Fibroblast of villous mesenchyme (primary cell): ENCODE measurements at places on chromosomes 3 and 15. TPM values are rescaled to one million over a fixed set of nuclear protein-coding genes. Genes with fewer than 3 reads are reported as not detected.

DNA sequence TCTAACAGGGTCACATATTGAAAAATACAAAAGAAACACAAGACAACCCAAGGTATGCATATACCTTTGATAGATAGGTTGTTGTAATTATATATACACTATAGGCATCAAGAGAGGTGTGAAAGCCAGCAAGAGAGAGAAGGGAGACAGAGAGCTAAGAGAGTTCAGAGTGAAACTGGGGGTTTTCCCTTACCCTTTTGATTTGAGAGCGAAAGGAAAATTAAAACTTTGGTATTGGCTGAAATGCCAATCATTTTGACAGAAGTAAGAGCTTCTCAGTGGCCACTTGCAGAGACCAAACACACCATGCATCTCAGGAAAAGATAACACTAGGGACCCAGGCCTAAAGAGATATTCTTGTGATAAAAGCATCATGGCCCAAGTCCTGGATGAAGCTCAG, 183.6 kb downstream of the SHOX2 start:
- no peak for DNase-seq

GRCh38 chr3:82891028-82891427, 1129.6 kb upstream of the GBE1 start:
- DNase-seq = no peak

Gene TEX55
- not detected in 2 replicates for total RNA-seq

- DNase-seq = no peak
These were observed 575.1 kb downstream of the EPHA3 start for GRCh38 chr3:89682556-89682955.

- no peak for DNase-seq
These were observed 108.2 kb downstream of the TBL1XR1 start for GRCh38 chr3:177089110-177089509.

Gene LRRK1
- 10.8 and 11.6 TPM in 2 replicates for total RNA-seq

Gene HCN4
- total RNA-seq = not detected in 2 replicates

Gene HMCES
- 18.0 and 29.4 TPM in 2 replicates for total RNA-seq

DNA sequence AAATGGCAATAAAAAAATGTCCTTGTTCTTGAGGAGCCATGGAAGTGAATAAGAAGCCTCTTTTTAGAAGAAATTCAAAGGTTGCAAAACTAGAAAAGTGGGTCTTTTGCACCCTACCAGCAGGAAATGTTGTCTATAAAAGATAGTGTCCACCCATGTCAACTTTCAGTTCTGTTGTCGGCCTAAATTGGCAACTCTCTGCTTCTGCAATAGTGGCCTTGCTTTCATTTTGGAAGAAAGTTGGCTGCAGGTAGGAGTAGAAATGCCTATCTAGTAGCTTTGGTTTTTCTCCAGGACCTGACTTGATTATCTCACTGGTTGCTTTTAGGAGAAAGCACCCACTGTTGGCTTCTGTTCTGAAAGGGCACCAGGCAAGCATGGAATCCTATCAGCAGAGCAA, 85.4 kb downstream of the TMEM108 start:
- no peak for DNase-seq

Gene IL17RD
- total RNA-seq = 0.64 and 0.86 TPM in 2 replicates

- no peak for DNase-seq
These were observed 514.3 kb upstream of the PPP2R3A start for GRCh38 chr3:135451037-135451785.

- no peak for DNase-seq
These were observed 89.4 kb upstream of the SKOR1 start for GRCh38 chr15:67735896-67736295.

Gene TGM4
- not detected in 2 replicates for total RNA-seq

Gene PAK6
- total RNA-seq = under 0.01 TPM in 2 replicates

- peak; percentile 78 for DNase-seq
These were observed 19.5 kb upstream of the EID1 start for GRCh38 chr15:48858401-48858800.
